Fibroblast of the aortic adventitia (primary cell): ENCODE measurements at places on chromosomes 1 and 21.

- no peak for DNase-seq
Measured at GRCh38 chr1:24374891-24375786, 38.4 kb downstream of the STPG1 start.

GRCh38 chr1:213110349-213111300, 59.6 kb downstream of the RPS6KC1 start:
- DNase-seq: no peak

DNA sequence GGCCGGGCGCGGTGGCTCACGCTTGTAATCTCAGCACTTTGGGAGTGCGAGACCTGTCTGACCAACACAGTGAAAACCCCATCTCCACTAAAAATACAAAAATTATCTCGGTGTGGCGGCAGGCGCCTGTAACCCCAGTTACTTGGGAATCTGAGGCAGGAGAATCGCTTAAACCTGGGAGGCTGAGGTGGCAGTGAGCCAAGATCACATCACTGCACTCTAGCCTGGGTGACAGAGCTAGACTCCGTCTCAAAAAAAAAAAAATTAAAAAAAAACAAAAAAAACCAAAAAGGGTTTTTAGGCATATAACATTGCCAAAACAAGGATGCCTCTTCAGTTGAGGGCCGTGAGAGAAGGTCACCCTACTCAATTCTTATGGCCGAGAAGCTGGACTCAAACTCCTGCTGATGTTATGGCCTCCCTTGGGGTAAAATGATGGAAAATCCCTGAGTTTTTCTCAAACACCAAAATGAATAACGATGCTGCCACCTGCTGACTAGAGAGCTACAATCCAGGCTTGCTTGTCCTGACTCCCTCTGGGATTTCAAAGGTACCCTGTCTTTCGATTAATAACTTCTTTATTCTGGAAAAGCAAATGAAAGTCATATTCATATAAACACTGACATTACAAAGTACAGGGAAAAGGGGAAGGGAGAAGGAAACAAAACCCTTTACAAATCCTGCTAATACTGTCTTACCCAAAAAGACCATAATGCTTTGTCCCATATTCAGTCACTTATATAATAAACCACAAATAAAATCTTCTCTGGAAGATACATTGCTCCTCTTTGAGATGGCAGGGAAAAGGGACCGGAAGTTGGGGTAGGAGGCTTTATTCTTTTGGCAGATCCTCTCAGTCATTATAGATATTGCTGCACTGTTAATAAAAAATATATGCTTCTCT, 10.7 kb downstream of the RAB42 start:
- peak; percentile 88 for DNase-seq

DNA sequence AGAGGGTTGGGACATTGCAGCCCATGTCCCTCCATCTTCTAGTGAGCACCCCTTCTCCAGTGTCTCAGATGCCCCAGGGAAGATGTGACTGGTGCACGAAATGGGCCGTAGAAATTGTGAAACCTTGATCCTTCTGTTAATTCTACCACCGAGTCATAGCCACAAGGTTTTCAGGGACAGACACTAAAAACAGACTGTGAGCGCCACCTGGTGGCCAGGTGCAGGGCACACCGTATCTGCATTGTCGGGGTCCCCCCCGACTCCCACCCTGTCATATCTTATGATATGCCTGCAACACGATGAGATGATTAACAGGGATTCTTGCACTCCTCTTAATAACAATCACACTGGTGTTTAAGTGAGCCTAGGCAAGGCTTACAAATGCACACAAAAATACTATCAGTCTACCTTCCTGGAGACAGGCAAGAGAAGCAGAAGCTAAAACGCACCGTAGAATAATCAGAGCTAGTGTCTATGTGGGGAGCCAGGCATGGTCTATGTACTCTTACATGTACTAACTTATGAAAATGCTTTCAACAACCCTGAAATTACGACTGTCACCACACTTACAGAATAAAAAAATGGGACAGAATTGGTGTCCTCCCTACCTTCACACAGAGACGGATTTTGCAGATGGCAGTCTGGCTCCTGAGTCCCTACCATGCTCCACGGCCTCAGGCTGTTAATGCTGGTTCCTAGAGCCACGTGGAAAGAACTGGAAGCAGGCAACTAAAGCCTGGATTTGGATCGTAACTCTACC, 57.9 kb downstream of the FHAD1 start:
- DNase-seq: peak; percentile 34

DNA sequence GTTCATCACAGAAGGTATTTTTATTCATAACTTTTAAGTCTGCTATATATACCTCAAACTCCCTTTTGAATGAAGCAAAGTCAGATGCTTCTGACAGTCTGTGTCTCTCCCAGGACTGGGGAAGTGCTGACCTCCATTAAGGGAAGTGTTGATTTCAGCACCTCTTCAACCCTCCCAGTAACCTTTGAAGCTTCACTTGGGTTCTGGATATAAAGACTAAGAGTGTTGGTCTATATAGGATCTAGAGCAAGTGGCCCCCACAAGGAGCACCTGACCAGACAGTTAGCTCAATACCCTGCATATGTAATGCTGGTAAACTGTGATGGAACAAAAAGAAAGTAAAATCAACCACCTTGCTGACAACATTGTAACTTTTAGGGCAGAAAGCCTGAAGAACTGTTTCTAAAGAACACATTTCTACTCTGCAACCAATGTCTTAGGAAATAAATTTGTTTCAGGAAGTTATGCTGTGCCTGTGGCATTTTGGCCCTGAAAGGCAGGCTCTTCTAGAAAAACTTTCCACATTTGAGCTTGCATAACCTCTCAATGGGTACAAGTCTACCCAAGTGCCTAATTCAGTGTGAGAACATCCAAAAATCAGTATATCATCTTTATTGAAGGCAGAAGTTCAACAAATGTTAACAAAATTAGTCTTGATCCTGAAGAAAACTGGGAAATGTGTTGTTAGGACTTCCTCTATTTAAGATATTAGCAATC, 865 bp upstream of the PTPN22 start:
- DNase-seq: peak; percentile 32

GRCh38 chr1:41382480-41383090, 21.4 kb downstream of the FOXO6 start:
- DNase-seq: no peak

DNA sequence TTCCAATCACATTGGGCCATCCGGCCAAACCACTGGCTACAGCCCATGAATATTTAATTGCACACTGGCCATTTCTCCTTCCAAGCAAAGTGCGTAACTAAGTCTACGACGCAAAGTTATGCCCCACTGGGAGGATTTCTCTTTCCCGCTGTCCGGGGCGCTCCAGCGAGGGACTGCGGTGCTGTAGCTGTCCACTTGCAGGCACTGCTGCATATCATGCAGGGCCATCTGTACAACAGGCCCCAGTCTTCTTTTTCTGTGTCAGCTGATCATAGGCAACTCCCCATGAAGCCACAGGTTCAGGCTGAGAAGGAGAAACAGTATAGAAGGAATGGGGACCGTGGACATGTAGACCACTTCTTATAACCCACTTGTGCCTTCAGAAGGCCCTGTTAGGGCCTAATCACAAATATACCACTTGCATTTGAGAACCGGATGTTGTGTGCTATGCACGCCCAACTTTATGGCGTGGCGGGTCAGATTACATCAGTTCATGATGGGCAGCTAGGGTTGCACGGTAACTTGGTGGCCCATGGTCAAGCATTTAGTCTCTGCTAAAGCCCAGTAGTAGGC, 58.0 kb downstream of the ADSS2 start:
- DNase-seq: no peak

GRCh38 chr21:35965699-35966098, 94.6 kb downstream of the SETD4 start:
- DNase-seq: no peak

DNA sequence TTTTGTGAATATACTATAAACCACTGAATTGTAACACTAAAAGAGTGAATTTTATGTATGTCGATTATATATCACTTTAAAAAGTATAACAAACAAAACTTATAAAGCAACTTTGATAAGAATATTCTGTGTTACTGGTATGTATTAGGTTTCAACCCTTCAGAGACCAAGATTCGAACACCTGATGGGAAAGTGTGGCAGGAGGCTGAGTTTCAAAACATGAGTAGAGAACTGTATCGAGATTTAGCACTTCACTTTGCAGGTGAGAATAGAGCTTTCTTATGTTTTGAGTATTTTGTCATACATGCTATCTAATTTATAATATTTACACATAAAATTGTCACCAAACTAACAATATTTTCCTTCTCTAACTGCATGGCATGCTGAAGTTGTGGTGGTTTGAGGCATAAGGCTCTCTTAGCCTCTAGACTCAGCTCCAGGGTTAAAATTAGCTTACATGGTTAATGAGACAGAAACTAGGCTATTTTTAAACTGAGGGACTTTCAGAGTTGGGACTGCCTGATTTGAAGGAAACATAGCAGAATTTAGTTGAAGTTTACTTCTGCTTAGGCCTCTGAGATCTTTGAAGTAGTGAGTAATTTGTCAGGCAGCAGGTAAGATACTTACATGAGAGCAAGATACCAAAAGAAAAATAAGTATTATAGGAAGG, 48.6 kb downstream of the CEP350 start:
- no peak for DNase-seq

- no peak for DNase-seq
Measured at GRCh38 chr1:245143849-245144248, 10.9 kb upstream of the KIF26B start.

- no peak for DNase-seq
Measured at GRCh38 chr1:158996998-158997397, 12.7 kb upstream of the IFI16 start.

- peak; percentile 21 for DNase-seq
Measured at GRCh38 chr1:205812271-205812877, 624 bp downstream of the SLC41A1 start.

- DNase-seq: peak; percentile 76
Measured at GRCh38 chr1:23224739-23225648, 7.7 kb upstream of the HTR1D start.

DNA sequence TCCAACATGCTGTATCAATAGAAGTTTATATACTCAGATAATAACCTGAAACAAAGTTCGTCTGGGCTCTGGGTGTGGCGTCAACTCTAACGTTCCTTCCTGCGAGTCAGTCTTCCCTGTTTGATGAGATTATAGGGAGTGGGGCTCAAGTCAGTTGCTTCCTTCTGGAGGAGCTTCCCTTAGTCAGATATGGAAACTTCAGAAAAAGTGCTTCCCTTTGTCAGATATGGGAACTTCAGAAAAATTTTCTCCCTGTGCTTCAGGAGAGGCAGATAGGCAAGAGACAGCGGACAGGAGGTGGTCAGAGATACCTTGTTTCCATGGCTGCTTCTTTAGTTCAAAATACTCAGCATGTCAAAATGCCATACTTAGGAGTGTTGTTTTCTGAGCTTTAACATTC, 51.1 kb upstream of the PRDX6 start:
- no peak for DNase-seq

DNA sequence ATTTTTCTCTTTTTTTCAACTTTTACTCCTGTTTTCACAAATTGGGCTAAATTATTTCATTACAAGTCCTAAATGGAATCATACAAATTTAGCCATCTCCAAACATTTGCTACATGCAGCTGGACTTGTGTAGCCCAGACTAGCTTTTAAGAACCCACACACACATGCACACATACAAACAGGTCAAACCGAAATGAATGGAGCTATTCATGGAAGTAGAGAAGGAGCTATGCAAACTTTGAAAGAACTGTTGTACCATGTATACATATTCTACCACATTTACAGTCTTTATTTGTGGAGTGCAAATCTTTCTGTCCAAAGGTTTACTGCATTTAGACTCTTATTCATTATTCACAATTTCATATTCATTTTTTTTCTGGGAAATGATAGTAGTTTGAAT, 189.1 kb upstream of the RNPC3 start:
- no peak for DNase-seq

- DNase-seq: no peak
Measured at GRCh38 chr1:48002142-48002541, 5.0 kb upstream of the TRABD2B start.

DNA sequence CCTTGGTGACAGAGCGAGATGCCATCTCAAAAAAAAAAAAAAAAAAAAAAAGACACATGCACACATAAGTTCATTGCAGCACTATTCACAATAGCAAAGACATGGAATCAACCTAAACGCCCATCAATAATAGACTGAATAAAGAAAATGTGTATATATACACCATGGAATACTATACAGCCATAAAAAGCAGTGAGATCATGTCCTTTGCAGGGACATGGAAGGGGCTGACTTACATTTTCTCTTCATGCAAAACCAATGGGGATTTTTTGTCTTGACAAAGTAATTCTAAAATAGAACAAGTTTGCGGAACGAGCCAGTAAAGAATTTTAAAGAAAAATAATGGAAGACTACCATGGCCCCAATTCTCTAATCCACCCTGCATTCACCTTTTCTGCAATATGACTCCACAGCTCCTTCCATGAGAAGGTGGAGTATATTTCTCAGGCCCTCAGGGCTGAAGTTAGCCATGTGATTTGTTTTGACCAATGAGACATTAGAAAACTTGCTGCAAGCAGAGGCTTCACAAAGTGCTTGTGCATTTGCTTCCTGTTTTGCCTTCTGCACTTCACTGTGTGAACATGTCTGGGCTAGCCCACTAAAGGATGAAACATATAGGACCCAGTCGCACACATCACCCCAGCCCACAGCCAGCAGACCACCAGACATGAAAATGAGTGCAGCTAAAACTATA, 78.8 kb upstream of the NR5A2 start:
- peak; percentile 11 for DNase-seq

GRCh38 chr1:60821156-60821555, 261.2 kb upstream of the NFIA start:
- no peak for DNase-seq

GRCh38 chr1:6889875-6890480, 104.7 kb downstream of the CAMTA1 start:
- DNase-seq: peak; percentile 78

- DNase-seq: no peak
Measured at GRCh38 chr1:91708691-91709090, 177.3 kb downstream of the TGFBR3 start.

GRCh38 chr1:17237561-17237903, 11.4 kb upstream of the PADI3 start:
- no peak for DNase-seq

GRCh38 chr1:61259379-61260148, 177.2 kb downstream of the NFIA start:
- peak; percentile 56 for DNase-seq

- DNase-seq: no peak
Measured at GRCh38 chr1:109478806-109479205, 4.9 kb upstream of the ATXN7L2 start.

- no peak for DNase-seq
Measured at GRCh38 chr1:145689922-145690321, 17.2 kb downstream of the PDZK1 start.
